Cortex of kidney (tissue), 1 donor: ENCODE measurements at places on chromosomes 6 and 20.

- DNase-seq = no peak
Measured at GRCh38 chr6:16857969-16858592, 96.8 kb upstream of the ATXN1 start.

DNA sequence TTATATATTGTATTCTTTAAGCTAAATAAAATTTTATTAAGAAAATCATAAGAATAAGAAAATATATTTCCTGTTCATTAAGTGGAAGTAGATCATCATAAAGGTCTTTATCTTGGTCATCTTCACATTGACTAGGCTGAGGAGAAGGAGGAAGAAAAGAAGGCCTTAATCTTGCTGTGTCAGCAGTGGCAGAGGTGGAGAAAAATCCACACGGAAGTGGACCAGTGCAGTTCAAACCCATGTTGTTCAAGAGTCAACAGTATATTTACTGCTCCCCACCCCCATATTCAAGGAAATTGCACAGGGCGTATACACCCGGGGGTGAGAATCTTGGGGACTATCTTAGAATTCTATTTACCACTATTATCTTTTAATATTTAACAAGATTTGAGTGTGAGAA, 178.6 kb upstream of the SCGN start:
- DNase-seq = no peak

DNA sequence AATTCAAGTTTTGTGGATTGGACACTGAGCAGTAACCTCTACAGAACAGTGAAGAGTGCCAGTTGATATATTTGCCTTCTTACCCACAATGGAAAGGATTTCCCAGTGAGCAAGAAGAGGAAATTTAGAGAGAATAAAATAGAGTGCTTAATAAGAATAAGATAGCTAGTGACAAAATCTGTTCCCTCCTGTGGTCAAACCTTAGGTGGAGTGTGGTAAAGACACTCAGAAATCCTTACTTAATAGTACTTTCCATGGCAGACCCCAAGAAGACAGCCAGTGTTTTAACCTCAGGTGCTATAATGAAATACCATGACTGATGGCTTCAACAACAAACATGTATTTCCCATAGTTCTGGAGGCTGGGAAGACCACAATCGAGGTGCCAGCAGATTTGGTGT, 108.4 kb upstream of the TNFAIP3 start:
- DNase-seq = no peak

DNA sequence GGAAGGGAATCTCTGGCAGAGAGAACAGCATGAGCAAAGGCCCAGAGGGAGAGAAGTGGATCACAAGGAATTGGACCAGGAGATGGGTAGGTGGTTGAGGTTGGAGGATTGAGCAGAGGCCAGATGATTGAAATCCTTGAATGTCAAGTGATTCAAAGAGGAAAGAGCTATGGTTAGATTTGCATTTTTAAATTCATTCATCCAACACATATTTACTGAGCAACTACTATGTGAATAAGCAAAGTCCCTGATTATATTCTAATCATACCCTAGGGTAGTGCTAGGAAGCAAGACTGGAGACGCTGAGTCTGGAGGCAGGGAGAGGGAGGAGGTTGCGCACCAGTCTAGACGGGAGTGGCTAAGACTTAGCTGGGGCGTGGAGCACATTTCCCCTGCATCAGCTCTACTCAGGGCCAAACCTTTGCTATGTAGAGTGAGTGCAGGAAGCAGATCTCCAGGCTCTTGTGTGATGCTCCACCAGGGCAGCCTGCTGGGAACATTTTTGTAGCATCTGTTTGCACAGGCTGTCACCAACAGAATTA, 40.2 kb downstream of the EYA2 start:
- DNase-seq = no peak

GRCh38 chr6:85672623-85673022, 29.9 kb upstream of the SYNCRIP start:
- DNase-seq = no peak

DNA sequence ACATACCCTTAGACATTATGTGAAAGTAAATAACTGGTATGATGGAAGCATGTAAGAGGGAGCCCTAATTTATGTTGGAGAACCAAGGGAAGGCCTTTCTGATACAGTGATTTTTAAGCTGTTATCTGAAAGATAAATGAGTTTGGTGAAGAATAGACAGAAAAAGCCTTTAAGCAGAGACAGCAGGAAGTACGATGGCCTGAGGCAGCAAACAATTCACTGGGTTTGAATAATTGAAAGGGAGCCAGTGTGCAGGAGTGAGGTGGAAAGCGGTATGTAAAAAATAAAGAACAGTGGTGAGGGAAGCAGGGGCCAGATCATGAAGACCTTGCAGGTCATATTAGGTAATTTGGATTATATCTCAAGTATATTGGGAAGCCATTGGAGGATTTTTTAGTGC, 4.1 kb upstream of the RAB23 start:
- DNase-seq = no peak

DNA sequence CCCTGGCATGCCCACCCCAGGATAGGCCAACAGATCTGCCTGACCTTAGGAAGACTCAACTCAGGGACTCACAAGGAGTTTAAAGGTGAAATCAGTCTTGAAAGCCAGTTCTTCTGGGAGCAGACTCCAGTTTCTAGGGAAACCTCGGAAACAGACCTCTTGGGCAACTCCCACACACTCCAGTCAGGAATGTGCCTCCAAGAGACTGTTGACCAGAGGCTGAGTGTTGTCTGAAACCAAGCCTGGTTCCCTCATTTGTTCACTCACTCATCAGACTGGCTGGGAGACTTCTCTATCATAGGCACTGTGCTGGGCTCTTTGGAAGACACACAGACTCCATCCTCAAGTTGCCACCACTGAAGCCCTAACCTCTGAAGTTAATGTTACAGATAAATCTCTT, 1.8 kb downstream of the TREM1 start:
- DNase-seq = no peak

- DNase-seq = no peak
Measured at GRCh38 chr6:43159599-43159998, 11.5 kb upstream of the SRF start.

- DNase-seq = no peak
Measured at GRCh38 chr6:108766886-108767285, 81.3 kb upstream of the ARMC2 start.

- DNase-seq = no peak
Measured at GRCh38 chr20:61621035-61621730, 369.1 kb downstream of the CDH4 start.

DNA sequence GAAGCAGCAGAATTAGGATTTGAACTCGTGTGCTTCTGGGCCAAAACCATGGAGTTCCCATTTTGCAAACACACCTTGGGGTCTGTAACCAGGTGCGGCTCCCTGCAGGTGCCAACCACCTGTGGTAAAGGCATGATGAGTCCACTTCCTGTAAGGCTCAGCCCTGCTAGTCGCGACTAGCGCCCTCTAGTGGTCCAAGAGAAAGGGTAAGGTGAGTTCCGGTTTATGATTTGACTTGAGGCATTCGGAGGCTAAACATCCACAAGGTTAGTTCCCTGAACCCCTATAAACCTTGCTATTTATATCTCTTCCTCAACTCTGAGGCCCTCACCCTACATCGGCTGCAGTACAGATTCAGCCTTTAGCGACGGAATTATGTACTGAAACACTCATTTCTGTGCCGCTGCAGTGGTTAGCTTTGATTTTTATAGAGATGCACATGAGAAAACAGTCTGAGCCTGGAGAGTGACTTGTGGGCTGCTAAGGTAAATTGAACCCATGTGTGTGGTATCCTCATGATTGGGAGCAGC, 173.4 kb downstream of the PLCB1 start:
- no peak for DNase-seq

DNA sequence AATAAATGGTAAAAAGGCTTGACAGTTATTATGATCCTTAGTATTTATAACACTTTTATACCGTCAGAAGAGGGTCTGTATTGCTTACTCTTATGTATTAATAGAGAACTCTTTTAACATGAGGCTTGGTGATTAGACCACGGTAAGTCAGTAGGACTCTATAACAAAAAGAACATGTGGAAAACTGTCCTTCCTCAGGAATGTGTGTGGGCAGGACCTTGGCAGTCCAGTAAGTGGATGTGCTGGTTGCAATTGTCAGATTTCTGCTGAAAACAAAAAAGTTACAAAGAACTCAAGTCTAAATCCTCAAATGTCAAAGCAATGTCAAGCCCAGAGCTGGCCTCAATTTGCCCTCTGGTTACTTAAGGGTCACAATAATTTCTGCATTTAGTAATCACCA, 81.1 kb downstream of the PLCG1 start:
- DNase-seq = no peak

DNA sequence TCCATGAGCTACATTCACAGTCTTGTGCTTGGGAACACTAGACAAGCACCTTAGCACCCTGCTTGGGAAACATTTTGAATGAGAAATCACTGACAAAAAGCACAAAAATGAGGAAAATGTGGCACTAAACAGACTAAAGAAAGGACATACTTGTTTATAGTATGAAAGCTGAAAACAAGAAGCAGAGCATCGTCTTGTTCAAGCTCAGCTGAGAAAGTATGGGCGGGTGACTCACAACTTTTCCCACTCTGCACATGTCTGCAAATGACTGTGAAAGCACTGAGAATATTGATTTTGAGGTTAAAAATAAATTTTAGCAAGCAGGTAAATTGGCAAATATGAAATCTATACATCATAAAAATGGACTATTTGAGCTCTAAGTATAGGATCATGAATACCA, 725.3 kb downstream of the COL12A1 start:
- DNase-seq = no peak

GRCh38 chr20:53668992-53669391, 75.4 kb upstream of the ZNF217 start:
- DNase-seq = no peak

- no peak for DNase-seq
Measured at GRCh38 chr20:51400051-51400926, 142.2 kb downstream of the NFATC2 start.

GRCh38 chr20:13683833-13684232, 45.1 kb upstream of the TASP1 start:
- DNase-seq = no peak

DNA sequence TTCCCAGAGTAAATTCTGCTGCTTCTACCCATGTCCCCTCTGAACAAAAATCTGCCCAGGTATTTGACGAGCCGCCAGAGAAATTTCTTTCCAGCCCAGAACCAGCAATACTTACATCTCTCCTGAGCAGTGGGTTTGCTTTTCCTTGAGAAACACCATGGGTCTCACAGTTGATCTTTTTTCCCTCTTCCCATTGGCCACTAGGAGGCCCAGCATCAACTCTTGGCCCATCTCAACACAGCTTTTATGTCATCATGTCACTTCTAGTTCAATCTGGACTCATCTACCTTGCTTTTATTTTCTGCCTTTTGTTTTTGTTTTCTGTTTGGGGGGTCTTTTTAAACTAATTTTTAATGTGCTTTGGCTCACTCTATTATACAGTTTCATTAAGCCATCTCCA, 18.8 kb downstream of the MAFB start:
- DNase-seq = no peak

DNA sequence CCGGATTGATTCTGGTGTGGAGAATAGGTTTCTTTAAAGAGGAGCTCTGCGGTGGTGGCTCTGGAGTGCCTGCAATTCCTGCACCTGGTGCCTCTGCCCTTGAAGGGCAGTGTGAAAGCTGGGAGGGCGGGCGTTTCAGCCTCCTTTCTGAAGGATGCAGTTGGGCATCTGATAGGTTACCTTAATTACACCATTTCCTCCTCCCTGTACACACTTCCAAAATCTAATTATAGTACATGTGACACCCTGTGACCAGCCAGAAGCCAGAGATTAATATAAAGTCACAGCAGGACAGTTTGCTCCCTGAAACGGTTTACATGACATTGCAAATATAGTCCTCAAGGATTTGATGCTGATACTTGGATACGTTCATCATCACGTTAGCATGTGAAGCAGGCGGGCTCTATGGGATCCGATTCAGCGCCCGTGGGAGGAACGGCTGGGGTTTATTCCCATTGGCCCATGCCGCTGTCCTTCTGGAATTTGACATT, 548.2 kb downstream of the QKI start:
- DNase-seq = no peak

DNA sequence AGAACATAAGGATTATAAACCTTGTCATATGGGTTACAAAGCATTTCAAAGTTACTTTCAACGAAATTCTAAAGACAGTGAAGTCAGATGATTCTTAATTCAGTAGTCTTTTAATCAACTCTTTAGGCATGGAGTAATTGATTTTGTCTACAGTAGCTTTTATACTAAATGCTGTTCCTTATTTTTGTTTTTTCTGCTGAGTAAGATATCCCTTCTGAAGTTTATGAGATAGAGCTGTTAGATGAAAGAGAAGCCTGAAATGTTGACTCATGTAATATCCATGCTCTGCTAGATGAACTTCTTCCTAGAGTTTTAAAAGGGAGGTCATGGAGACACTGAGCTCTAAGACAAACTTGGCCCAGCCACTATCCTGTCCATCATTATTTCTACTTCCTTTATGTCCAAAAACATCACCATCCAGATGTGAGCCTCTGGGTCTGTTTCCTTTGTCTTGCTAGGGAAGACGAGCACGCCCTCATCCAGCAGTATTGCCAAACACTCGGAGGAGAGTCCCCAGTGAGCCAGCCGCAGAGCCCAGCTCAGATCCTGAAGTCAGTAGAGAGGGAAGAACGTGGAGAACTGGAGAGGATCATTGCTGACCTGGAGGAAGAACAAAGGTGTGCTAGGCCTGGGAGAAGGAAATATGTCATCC, 550.3 kb downstream of the UTRN start:
- no peak for DNase-seq

GRCh38 chr20:24816431-24816830, 132.6 kb upstream of the CST7 start:
- DNase-seq = no peak

- DNase-seq = no peak
Measured at GRCh38 chr6:49744259-49744658, at the start of gene CRISP3. Gene CRISP3 (minus strand): TSS chr6:49744388. CDS start chr6:49744367, 21 bp downstream.

DNA sequence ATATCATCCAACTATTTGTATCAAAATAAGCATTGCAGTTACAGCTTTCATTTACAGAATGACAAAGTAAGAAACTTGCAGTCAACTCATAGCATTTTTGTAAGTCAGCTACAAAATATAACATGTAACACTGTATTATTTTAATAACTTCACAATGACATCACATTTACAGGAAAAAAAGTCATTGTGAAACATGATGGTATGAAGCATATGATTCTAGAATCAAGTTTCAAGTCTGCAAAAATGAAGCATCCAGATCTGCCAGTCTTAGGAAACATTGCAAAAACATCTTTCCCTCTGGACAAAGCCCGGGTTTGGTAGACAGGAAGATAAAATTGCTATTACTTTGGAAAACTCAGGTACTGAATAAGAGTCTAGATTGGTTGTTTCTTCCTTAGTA, 263.9 kb upstream of the NT5E start:
- no peak for DNase-seq

- DNase-seq = no peak
Measured at GRCh38 chr20:24700166-24700860, 230.9 kb downstream of the SYNDIG1 start.

DNA sequence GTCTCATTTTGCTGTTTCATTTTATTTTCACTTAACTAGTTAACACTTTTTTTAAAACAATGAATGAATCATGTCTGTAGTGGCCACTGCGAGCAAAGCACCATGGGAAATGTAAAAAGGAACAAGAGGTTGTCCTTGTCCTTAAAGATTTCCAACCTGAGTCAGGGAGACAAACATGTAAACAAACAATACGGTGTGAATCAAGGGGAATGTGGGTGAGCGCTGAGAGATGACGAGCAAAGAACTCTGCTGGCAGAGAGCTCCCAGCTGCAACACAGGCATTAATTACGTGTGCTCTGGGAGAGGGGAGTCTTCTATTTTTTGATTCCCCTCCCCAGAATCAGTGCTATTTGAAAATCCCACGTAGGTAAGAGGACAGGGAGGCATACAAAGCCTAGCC, 84.3 kb downstream of the ATXN1 start:
- DNase-seq = no peak

- no peak for DNase-seq
Measured at GRCh38 chr6:74366634-74367033, 670.6 kb downstream of the CD109 start.

GRCh38 chr6:87828044-87828443, 126.0 kb upstream of the AKIRIN2 start:
- DNase-seq = no peak
